HT1080 (cell line): ENCODE measurements at places on chromosomes 11 and 22. TPM values are rescaled to one million over a fixed set of nuclear protein-coding genes. Genes with fewer than 3 reads are reported as not detected.

DNA sequence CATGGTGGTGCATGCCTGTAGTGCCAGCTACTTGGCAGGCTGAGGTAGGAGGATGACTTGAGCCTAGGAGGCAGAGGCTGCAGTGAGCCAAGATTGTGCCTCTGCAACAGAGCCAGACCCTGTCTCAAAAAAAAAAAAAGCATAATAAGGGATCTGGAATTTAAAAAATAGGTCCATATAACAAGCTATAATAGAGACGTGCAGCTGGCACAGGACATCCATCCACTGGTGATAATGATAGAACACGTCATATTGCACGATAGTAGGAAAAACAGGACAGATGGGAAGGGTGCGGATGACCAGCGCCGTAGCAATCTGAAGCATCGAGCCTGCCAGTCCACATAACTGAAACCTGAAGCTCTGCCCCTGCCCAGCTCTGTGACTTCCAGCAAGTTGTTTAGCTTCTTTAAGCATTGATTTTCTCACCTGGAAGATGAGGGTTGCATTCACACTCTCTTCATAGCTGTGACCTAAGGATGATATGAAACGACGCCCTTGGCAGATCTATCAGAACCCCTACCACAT, 60.3 kb upstream of the PRODH start:
- DNase-seq = no peak

The NUDT8 gene
- total RNA-seq = 17.0 and 21.5 TPM in 2 replicates

The VWA5A gene
- 0.70 and 1.4 TPM in 2 replicates for total RNA-seq

The TLCD5 gene
- total RNA-seq = 7.7 and 8.6 TPM in 2 replicates

GRCh38 chr22:27791859-27792241, 9.7 kb downstream of the MN1 start:
- DNase-seq = no peak

DNA sequence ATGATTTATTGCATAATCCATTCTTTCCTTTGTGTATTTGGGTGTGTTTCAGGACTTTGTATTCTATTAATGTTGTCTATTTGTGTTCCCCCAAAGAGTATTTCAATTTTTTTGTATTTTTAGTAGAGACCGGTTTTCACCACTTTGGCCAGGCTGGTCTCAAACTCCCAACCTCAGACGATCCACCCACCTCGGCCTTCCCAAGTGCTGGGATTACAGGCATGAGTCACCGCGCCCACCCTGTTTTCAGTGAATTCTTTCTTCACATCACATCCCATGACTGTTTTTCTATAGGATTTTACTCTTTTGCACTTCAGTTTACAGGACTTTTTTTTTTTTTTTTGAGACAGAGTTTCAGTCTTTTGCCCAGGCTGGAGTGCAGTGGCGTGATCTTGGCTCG, 46.3 kb downstream of the RBX1 start:
- DNase-seq = no peak

The RTN4R gene
- total RNA-seq = 2.7 and 4.9 TPM in 2 replicates

DNA sequence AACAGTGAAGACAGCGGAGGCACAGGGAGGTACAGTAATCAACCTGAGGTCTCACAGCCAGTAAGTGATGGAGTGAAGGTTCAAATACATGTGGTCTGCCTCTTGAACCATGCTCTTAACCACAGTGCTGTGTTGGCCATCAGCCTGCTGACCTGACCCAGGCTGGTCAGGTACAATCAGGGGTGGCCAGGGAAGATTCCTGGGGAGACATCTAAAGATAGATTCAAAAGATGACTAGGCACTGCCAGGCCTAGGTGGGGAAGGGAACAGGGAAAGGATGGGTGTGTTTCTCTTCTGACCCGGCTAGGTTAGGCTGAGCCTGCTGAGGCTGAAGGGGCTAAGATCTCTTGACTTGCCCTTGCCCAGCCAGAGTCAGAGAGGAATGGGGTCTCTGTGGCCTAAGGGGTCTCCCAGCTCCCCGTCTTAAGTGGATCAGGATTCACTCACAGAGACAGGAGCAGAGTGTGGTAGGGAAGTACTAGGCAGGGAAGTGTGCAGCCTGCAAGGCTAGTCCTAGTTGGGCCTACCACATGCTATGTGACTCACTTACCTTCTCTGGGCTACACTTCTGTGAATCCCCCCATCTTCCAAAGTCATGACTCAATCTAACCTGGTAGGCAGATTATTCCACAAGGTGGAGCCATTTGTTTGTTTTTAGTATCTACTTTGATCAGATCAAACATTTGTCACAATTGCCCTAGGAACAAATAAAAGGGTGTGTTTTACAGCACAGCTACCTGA, 10.4 kb upstream of the SREBF2 start:
- DNase-seq = peak; percentile 79

GRCh38 chr11:2401436-2401984, 960 bp downstream of the TSSC4 start:
- DNase-seq = no peak

The NXF1 gene
- total RNA-seq = 27.4 and 46.3 TPM in 2 replicates

DNA sequence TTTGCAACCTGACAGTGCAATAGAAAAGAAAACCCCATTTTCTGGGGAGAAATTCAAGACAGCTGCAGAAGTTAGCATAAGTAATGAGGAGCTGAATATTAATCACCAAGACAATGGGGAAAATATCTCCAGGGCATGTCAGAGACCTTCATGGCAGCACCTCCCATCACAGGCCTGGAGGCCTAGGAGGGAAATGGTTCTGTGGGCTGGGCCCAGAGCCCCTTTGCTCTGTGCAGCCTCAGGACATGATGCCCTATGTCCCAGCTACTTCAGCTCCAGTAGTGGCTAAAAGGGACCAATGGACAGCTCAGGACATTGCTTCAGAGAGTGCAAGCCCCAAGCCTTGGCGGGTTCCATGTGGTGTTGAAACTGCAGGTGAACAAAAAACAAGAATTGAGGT, 14.6 kb upstream of the DKK3 start:
- DNase-seq = no peak

The OR1S2 gene
- total RNA-seq = not detected in 2 replicates

GRCh38 chr11:60500276-60500910, 7.8 kb downstream of the MS4A12 start:
- no peak for DNase-seq

DNA sequence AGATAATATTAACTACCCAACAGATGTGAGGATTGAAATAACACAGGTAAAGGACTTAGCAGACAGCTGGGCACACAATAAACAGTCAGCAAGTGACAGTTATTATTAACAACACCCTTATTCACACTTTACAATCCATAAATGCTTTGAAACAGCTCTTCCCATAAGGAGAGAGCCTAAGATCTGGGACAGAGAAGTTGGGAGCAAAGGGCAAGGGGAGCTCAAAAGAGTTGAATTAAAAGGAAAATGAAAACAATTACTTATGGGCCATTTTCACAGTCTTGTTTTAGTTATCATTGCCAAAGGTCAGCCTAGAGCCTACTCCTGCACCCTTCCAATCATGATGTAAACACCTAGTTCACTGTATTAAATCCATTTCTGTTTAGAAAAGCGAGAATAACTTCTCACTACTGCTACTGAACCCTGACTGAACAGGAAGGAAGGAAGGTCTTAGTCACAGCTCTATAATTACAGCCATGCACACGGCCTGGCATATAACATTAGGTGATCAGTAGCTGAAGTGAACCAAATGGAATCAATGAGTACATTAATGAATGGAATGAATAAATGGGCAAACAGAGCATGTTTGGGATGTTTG, 111.3 kb downstream of the PLEKHA7 start:
- peak; percentile 31 for DNase-seq

DNA sequence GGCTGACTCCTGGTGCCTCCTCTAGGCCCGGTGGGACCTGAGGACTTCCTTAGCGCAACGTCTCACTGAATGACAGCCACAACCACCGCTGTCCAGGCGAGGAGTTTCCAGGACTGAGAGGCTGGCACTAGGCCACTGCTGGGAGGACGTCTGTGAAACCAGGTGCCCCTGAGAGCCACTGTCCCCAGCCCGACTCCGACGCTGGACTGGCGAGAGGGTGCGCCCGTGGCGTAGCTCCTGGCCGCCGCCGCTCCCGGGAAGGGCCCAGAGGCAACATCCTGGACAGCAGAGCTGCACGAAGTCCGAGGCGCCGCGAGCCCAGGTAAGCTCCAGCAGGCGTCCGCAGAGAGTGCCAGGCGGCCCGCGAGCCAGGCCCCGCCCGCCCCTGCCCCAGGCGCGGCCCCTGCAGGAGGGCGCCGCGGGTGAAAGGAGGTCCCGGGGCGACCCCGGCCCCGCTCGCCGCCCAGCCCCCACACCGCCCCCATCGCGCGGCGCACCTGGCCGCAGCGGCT, 525 bp downstream of the DGCR2 start:
- peak; percentile 28 for DNase-seq

The LARGE1 gene
- total RNA-seq = 1.0 and 1.8 TPM in 2 replicates

DNA sequence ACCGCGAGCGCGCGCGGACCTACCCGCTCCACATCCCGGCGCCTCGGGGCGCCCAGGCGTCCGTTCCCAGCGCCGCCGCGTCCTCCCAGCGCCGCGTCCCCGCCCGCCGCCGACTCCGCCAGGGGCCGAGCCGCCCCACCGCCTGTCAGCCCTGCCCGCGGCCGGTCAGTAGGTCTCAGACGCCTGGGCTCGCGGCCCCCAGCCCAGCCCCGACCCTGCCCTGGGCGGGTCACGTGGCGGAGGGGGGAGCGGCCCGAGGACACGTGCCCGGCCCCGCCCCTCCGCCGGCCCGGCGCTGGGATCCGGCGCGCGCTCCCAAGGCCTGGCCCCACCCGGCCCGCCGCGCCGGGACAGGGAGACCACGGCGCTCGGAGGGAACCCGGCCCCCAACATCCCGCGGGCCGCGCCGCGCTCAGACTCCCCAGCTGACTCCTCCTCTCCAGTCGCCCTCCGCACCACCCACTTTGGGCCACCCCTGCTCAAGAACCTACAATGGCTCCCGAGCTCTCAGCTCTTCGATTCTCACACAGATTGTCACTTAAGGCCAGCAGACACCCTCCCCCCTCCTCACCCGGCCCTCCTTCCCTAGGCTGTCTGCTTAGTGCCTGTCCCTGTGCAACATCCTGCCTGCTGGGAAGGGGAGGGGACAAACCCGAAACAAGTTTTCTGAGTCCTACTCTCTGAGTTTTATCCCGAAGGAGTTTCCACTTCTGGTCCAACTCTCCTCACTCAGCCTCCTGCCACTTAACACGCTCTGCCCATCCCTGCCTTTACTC, at the start of gene RAB3IL1:
TSS of gene RAB3IL1 (minus strand) at position 233 of the 776 bp plus-strand sequence. CDS start at position 34, 199 bp downstream.
- DNase-seq = peak; percentile 50

DNA sequence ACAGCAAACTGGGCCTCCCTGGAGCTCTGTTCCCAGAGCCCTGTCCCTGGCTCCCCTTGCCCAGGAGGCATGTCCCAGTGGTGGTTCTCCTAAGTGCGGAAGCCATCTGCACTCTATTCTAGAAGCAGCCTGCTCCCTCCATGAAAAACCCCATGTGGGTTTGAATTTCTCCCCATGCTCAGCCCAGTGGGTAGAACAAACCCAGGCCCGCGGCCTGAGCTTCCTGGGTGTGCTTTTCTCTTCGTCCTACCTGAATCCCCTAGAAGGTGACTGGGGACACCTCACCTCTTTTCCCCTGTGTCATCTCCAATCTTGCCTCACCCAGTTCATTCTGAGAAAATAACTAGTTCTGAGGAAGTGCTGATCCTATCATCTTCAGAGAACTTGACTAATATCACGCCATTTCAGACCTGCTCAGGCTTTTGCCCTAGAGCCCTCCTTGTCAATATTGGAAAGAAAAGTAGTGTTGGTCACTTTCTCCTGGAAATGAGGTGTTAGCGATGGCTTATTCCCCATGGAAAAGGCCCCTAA, 15.9 kb downstream of the IL10RA start:
- no peak for DNase-seq

The SLC6A5 gene
- total RNA-seq = not detected in 2 replicates

The HTATIP2 gene
- total RNA-seq = 0.13 and 0.18 TPM in 2 replicates
